ENCODE measurements at places on chromosomes 6 and 20. TPM values are rescaled to one million over a fixed set of nuclear protein-coding genes. Genes with fewer than 3 reads are reported as not detected.

DNA sequence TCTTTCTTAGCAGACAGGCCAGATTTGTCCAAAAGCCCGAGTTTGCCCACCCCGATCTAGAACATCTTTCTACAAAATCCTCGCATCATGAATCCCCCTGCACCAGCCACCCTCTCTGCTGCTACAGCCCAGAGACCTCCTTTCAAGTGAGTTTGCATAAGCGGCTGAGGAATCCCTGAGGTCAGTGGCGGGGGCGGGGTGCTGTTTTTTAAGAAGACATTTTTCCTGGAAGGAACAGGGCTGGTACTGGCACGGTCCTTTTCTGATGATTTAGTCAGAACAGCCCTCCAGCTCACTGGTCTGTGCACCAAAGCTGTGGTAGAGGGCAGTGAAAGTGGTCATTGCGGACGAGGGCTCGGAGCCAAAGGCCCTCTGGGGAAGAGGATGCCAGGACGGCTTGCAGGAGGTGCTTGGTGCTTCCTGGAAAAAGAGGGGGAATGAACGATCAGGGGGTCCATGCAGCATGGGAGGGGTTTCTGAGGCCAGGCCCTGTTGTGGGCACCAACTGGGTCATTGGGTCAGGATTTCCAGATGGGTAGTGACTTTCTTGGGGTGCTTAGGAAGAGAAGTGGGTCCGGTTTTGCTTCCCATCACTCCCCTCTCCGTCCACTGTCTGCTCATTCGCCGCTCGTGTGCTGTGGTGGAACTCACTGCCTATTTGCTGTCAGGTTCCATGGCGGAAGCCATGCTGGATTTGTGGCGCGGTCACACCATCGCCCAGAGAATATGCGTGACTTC is 50.4 kb downstream of the GNAS-AS1 start:
- no peak for DNase-seq

DNA sequence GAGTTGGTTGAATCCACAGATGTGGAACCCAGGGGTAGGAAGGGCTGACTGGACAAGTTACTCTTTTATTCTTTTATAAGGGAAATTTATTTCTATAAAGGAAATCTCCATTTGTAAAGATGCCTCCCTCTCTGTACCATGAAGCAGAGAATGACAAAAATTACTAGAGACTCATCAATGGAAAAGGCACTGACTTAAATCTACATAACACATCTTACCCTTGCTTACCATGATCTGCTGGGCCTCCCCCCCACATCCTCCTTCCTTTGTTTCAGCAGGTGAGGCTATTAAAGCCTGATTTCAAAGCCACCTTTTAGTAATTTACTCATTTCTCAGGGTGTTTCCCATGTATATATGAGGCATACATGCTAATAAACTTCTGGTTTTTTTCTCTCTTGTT is 130.2 kb upstream of the HDDC2 start:
- no peak for DNase-seq

DNA sequence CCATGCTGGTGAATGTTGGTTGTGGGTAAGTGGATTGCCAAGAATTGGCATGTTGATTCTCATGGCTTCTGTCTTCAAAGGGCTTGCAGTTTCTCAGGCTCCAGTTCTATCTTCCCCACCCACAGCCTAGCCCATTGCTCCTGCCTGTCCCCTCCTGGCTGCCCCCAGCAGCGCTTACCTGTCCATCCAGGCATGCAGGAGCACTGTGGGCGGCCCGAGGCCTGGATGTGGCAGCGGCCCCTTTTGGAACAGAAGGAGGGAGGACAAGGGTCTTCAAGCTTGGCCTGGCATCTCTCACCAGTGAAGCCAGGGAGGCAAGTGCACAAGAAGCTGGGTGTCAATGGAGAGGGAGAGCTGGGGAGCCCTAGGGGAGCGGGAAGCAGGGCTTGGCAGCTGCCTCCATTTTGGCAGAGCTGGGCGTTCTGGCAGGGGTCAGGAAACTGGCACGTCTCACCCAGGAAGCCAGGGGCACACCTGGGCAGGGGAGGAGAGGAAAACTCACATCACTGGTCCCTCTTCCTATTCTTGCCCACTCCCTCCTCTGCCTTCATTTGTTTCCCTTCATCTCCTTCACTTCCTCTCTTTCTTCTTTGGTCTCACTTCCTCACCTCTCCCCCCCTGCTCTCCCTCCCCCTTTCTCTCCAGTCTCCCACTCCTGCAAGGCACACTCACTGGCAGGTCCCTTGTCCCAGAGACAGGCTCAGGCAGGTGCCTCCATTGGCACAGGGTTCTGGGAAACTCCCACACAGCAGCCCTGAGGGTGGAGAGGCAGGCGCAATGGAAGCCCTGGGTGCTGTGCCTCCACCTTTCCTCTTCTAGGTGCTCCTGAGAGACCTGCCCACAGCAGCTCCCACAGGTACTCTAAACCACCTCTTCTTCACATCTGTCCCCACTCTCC is 1.3 kb downstream of the NOTCH4 start:
- DNase-seq: no peak

DNA sequence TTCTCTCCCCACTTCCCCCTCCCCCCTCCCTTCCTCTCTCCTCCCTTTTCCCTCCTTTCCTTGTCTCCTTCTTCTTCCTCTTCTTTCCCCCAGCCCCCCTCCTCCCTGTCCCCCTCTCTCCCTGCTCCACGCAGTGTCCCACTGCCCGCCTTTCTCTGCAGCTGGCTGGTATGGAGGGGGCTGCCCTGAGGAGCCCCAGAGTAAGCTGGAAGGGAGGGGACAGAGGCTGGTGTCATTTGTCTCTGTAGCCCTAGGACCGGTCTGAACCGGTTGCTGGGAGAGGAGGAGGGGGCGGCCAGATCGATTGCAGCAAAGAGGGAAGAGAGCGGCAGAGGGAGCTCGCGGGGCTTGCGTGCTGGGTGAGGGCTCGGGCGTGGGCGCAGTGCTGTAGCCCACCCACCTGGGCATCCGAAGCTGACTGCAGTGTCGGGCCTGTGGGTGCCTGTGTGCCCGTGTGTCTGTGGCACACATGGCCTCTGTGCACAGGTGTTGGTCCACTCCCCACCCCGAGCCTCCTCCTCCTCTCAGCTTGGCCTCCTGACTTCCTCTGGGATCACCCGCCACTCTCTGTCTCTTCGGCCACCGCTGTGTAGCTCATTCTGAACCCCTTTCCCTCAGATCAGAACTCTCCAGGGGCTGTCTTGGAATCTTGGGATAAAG is 50.6 kb downstream of the SRC start:
- no peak for DNase-seq

- peak; percentile 88 for DNase-seq
These were observed 1.1 kb downstream of the JAG1 start for GRCh38 chr20:10672624-10673127.

DNA sequence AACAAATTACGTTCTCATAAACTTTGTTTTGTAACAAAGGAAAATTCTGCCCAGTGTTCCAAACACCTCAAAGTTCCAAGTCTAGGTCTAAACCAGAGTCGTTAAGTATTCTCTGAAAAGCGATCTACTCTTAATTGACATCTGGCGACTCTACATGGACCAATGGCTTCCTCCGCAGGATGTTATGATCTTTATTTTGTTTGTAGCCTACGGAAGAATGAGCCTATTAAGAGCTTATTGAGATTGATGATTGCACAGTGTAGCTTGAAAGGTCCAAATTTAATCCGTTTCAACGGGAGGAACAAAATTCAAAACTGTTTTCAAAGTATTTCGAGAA is 61.1 kb downstream of the FAM217A start:
- no peak for DNase-seq

DNA sequence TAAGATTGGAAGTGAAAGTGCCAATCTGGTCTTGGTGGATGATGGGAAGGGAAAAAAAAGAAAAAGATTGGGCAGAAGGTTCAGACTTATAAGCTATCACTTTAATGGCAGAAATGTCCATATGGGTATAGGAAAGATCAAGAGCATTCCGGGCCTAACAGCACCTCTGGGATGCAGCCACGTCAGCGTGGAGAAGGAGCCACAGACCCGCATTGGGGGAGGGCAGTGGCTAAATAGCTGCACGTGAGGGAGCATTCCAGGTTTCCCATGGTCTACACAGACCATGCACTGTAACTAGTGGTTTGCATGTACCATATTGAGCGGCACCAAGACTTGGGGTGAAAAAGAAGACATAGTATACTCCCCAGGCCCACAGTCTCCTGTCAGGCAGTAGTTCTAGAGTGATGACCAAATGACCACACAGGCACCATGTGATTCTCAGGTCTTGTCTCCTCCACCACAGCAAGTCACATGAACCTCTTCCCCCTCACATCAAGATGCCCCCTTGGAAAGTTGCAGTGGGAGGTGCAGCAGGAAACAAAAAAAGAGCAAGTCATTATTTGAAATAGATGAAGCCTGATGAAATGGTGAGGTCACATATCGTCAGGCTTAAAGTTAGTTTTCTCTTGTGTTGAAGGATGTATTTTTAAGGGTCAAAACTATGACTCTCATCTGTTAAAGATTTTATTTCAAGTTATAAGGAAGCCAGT is 94.4 kb upstream of the TNFAIP3 start:
- DNase-seq: peak; percentile 76

DNA sequence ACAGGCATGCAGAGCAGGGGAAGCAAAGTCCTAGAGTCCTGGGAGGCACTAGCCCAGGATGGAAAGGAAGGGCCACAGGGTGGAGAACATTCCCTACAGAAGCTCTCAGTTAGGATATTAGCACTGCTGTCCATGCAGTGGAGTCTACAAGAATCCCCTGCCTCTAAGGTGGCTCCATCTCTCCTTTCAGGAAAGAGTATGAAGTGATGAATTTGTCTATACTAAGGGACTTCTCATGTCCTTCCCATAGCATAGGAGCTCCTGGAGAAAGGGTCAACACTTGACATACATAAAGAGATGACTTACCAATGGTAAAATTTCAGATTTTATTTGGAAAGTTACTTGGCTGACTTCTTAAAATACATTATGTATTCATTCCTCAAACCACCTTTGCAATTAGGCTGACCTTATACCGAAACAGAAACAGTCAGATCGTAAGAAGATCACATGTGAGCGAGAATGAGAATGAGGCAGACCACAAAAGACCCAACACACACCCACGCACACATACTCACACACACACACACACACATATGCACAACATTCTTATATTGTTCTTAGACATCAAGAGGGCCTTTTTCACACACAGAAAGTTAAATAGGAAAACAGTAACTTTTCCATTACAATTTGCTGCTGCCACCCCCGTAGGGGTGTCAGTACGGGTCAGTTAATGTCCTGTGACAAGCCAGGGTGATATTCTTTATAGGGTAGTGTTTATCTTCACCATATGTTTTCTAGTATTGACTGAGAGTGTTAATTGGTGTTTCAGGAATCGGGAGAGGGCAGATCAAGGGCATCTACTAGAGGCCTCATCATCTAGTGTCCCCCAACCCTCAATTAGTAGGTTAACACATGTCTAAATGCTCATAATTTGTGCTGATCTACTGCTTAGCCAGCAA is 159.4 kb downstream of the FAXC start:
- no peak for DNase-seq

DNA sequence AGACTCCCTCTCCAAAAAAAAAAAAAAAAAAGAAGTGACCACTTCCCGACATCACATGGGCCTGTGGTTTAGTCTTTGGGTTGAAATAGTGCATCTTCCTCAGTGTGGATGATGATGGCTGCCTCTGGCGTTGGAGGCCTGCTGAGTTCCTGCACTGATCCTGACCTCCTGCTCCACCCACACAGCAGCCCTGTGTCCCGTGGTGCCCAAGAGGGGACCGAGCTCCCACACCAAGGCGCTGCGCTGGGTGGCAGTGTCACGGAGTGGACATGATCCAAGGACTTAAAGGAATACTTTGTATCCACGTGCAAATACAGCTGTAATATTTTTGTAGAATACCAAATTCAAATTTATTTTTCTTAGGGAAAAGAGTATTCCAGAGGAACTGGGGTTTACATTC is 109.2 kb upstream of the PHACTR3 start:
- no peak for DNase-seq

- no peak for DNase-seq
These were observed 121.7 kb downstream of the TNFRSF21 start for GRCh38 chr6:47187893-47188587.

DNA sequence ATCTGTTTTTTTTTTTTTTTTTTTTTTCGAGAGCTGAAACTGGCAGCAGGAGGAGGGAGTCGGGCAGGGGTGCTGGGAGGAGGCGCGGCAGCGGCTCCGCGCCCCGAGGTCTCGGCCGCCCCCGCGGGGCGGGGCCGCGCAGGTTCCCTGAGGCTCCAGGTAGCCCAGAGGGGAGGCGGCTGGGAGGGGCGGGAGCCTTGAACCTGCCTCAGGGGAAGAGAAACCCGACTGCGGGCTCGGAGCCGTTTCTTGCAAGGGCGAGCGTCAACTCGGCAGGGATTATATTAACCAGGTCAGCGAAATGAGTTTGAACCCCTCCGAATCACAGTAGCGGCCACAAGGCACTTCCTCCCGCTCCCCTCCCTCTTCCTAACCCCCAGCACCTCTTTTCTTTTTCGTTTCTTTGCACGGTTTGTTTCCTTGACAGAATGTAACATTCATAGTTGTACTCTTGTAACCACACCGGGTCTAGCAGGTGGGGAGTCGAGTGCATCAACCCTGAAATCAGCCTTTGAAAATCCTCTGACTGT is 2.0 kb downstream of the MYB start:
- peak; percentile 26 for DNase-seq

DNA sequence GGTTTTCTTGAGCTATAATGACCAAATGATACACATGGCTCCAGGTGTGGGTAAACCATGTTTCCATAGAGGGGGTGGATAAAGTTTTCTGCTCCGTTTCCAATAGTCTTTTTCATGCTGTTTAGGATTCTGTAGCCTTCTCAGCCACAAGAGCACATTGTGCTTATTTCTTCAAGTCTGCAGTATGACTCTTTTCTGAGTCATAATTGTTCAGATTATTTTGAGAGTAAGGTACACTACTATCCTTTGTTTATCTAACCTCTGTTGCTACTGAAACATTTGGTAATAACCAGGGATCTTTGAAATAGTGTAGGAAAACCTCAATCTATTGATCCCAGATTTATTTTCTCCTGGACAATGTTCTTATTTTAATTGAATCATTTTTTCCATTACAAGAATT is 247.9 kb upstream of the BMP2 start:
- DNase-seq: no peak

DNA sequence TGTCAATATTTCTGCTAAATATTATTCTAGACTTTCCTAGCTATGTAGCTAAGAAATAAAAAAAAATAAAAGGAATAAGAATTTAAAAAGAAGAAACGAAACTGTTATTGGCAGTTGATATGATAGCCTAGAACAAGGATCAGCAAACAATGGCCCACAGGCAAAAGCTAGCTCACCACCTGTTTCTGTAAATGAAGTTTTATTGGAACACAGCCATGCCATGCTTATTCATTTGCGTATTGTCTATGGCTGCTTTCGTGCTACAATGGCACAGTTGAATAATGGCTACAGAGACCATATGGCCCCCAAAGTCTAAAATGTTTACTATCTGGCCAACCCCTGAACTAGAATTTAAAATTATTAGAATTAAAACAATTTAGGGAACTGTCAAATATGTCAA is 952.6 kb upstream of the MAP3K7 start:
- no peak for DNase-seq

Gene TPD52L1
- polyA plus RNA-seq: not detected

Gene UBE2J1
- 22.2 TPM for polyA plus RNA-seq

Gene BPIFB2
- not detected for polyA plus RNA-seq

Gene ARMC2
- 3.1 TPM for polyA plus RNA-seq

Gene SIRPA
- 126 TPM for polyA plus RNA-seq

Gene WASF1
- polyA plus RNA-seq: 1.4 TPM

Gene C6orf58
- polyA plus RNA-seq: not detected

Measured in CD14-positive monocyte (primary cell).